ENCODE measurements at places on chromosomes 12 and 14.

DNA sequence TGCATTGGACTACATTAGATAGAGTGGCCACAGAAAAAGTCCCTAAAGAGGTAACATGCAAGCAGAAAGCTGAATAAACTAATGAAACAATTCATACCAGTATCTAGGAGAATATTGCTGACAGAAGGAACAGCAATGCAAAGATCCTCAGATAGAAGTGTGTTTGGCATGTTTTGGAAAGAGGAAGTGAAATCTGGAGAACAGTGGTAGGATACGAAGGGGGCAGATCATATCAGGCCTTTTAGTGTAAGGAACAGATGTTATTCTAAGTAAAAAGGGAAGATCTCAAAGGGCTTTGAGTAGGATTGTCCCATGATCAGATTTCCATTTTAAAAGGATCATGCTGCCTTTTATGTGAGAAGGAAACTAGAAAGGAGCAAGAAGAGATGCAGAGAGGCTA, 342.9 kb downstream of the PAWR start:
- peak; percentile 18 for DNase-seq

DNA sequence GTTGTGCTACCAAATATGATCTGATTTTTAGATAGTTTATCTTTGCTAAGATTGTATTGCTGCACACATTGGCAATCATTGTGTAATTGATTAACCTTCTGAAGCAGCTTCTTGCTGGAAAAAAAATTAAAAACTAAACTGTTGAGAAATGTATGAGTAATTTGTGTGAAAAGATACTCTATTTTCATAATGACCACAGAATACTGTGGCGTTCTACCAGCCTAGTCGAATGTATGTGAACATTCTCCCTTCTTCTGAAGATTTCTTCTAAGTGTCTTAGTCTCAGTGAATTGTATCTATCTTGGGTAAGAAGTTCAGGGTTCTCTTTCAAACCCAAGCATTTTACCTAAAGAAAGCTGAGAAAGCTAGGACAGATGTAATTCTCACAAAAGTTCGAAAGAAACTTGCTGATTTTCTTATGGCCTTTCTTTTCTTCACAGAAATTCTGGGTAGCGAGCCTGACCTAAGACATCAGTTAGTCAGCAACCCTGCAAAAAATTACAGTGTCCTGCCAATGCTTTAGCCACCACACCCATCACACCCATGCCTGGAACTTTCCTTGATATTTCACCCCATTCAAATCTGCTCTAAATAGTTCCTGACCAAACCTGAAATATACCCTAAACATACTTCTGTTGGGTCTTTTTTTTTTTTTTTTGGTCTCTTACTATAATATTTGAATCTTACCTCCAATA, 27.1 kb upstream of the C12orf71 start:
- DNase-seq = no peak

- no peak for DNase-seq
These were observed 33.9 kb upstream of the RASSF8 start for GRCh38 chr12:25924491-25925001.

DNA sequence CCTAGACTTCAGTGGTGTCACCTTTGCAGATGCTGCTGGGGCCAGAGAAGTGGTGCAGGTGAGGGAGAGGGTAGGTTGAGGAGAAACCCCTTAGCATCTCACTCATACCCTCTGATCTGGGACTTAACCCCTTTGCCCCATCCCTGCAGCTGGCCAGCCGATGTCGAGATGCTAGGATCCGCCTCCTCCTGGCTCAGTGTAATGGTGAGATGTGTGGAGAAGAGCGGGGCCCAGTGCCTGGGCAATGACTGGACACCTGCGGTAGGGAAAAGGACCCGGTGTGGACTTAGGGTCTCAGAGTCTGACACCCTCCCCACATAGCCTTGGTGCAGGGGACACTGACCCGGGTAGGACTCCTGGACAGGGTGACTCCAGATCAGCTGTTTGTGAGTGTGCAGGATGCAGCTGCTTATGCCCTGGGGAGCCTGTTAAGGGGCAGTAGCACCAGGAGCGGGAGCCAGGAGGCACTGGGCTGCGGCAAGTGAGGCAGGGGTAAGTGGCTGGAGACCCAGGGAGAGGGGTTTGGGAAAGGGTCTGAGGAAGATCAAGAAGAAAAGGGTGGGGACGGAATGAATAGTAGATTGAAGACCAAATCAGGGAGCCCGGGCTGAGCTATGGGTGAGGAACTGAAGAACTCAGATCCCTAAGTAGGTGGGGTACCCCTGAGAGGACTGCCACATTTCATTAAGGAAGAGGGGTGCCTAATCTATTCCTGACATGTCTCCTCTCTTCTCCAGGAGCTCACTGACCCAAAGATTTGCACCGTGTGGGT, 7.6 kb downstream of the B4GALNT1 start:
- DNase-seq = no peak

DNA sequence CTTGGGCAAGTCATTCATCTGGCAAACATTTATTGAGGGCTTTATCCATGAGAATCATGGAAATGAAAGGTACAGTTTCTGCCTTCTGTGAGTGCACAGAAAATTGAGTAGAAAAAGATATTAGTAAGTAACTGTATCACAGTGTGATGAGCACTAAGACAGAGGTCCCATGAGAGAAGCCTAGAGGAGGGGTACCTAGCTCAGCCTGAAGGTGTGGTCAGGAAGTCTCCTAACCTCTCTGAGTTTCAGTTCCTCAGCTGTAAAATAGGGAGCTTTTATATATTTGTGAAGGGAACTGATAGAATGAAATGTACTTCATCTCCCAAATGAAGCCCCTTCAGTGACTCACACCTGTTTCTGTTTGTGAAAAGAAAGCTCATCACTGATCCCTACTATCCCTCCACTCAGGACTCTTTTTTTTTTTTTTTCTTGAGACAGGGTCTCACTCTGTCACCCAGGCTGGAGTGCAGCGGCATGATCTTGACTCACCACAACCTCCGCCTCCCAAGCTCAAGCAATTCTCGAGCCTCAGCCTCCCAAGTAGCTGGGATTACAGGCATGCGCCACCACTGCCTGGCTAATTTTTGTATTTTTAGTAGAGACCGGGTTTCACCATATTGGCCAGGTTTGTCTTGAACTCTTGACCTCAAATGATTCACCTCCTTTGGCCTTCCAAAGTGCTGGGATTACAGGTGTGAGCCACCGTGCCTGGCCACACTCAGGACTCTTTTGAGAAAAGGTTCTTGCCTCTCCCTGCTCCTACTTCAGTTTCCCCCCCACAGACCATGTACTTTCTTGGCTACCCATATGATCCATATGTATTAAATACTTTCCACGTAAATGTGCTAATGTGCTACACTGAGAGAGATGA, 93.7 kb upstream of the FUT8 start:
- DNase-seq = no peak

DNA sequence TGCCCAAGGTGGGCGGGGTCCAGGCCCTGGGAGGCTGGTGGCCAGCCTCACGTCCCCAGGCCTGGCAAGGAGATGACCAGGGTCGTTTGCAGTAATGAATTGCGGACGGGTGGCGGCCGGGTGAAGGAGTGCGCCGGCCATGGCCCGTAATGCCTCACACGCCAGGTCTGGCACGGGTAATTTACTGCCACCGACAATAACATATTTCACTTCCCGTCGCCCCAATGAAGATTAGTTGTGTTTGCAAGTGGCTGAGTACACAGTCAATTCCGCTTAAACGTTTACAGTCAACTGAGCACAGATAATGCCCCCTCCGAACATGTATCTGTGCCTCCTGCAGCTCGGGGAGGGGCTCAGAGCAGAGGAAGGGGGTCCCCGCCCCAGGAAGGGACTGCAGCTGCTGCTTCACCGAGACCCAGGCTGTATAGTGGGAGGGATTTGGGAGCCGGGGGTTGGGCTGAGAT, 48.3 kb downstream of the MVK start:
- no peak for DNase-seq

- DNase-seq = no peak
These were observed 13.6 kb downstream of the DLK1 start for GRCh38 chr14:100740196-100740825.

DNA sequence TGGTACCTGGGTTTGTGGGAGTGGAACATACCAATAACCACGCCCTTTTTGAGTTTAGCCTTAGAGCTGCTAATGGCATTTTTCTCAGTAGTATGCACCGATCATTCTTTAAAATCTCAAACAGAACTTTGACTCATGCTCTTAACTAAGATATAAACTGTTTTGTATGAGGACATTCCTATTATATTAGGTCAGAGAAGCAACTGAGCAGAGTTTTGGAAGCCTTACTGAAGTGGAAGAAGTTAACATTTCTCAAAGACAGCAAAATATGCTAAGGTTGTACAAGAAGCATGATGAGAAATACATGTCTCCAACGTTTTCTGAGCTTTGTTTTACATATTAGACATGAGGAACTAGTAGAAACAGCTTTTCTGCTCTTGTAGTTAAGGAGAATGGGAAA, 819.2 kb downstream of the FSCB start:
- no peak for DNase-seq

DNA sequence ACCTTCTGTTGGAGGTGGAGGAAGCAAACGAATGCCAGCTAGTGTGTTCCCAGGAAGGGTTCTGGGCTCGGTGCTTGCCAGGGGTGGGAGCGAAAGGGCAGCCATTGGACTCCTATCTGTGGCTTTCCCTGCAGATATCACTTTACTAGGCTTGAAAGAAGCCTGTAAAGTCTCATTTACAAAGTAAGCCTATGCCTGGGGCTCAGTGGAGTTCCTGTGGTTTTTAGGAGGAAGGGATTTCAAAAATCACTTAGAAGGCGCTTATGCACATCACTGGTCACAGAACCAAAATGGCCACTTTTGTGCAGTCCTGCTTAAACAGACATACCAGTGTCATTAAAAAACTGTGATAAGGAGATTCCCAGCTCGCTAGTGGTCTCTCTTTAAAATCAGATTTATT, 22.7 kb downstream of the CLMN start:
- DNase-seq = no peak

DNA sequence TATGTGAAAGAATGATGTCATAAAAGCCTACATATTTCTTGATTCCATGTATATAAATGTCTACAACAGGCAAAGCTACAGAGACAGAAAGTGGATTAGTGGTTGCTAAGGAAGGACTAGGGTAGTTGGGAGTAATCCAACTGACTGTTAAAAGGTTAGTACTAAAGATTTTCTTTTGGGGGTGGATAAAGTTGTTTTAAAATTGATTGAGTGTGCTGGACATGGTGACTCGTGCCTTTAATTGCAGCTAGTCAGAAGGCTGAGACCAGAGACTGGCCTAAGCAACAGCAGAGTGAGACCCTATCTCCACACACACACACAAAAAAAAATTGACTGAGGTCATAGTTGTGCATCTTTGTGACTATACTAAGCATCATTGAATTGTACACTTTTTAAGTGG, 234.3 kb downstream of the C12orf50 start:
- DNase-seq = no peak

DNA sequence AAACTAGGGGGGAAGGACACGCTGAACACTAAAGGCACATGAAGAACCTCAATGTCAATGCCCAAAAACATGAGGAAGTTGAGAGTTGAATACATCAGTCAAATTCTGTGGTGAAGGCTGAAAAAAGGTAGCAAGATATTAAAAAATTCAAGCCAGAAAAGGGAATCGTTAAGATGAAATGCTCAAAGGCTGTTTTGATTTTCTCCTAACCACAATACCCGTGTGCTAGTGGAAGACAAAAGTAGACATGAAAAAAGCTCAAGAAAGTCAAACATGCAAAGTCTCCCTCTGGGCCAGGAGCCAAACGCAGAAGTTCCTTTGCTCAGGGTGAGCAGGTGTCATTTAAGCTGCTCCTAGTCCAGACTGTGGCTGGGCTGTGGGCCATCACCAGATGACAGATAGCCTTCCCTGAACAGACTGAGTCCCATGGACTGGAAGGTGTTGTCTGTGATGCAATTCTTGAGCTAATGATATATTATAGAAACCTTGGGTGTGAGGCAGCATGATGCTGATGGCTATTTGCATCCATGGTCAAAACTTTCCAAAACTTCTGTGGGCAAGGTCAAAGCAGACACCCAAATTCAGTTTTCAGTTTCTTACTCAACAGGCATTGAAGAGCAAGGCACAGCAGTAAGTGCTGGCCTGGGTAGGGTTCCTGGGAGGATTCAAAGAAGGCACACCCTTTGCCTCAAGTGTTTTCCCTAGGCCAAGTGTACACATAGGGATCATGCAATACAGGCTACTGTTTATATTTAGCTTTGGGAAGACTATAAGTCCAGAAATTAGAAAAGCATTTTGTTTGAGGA, 81.6 kb downstream of the MYRFL start:
- DNase-seq = no peak

DNA sequence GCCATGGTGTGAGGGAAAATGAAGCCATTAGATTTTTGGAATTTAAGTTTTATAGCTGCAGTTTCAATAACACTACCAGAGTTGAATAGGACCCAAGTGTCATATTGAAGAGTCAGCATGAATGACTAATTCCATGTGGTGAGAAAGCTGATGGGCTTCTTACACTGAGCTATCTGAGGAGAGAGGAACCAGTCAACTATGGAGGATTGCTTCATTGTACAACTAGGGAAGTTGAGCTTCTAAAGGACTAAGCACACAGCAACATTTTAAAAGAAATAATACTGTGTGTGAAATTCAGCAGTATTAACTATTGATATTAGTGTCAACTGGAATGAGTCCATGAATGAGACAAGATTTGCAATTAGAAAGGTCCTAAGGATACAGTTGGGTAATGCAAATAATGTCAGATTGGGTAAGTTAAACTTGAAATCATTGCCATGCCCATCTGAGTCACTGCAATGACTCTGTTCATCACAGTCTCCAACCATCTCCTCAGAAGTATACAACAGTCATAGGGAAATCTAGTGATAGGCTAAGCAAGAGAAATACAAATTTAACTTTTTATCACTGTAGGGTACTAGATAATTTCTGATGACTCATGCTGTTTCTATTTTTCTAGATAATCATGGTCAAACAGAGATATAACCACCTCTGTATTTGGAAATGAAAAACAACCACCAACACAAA, 394.2 kb downstream of the FSCB start:
- DNase-seq = no peak

- DNase-seq = no peak
These were observed 24.0 kb upstream of the RIC8B start for GRCh38 chr12:106750524-106750923.

DNA sequence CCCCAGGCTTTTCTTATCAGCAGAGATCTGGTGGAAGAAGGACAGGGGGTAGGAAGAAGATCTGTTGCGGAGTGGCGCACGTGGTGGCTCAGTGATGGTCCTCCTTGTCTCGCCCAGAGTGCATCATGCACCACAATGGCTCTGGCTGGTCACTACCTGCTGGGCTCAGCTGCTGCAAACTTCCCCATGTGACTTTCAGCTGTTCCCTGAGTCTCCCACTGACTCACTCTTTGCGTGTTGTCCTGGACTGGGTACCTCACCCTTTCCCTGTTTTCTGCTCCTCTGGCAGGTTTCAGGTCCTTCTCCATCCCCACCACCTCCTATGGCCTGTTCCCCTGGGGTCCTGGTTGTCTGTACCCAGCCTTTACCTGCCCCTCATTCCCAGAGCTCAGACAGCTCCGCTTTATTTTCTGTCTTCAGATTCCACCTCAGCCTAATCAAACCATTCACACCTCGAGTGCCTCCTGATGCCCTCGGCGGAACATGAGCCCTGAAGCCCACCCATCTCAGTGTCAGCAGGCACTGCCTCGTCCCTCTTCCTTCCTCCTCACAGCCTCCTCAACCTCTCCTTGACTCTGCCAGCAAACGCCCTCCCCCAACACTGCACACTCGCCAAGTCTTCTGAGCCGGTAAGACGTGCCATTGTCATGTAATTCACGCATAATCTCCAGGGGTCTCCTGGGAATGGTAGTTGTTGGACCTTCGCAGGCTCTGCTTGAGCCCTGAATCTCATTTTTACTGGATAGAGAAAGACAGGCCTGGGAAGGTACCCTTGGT, 1.8 kb downstream of the C1R start:
- no peak for DNase-seq

GRCh38 chr14:60272177-60272576, 23.2 kb downstream of the PPM1A start:
- no peak for DNase-seq
